ENCODE measurements at places on chromosomes 5 and 9.

DNA sequence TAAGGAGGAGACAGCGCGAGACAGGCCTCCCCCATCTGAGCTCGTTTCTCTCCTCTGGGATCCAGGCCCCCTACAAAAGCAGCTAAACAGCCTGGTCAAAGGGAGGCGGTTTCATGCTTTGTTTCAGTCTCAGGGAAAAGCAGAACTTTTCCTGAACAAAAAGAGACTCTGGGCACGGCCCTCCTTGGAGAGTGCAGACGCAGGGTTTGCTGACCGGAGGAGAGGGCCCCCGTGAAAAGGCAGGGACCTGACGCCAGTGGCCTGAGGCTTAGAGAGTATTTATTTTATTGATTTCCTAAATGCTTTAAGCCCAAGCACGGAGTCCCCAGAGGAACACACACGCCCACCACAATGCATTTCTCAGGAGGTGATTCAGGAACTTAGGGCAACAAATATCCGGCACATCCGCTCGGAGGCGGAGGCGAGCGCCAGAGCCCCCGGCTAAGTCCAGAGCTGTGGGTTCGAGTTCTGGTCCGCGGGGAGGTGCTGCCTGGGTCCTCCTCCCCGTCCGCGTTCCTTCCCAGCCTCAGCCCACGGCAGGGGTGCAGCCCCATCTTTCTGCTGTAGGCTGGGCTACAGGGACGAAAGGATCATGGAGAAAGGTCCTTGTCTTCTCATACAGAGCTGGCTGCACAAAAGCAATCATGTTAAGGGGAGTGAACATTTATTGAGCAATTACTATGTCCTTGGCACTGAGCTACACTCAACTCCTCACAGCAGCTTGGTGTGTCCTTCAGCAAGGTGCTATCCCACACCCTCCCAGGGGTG is 40.0 kb downstream of the PTGES start:
- no peaks in the 10 kb centered on the region for H3K36me3 ChIP-seq
- no peaks in the 10 kb centered on the region for H3K27me3 ChIP-seq
- no peak for DNase-seq
- H3K27ac ChIP-seq, result no peak overlapping the region

DNA sequence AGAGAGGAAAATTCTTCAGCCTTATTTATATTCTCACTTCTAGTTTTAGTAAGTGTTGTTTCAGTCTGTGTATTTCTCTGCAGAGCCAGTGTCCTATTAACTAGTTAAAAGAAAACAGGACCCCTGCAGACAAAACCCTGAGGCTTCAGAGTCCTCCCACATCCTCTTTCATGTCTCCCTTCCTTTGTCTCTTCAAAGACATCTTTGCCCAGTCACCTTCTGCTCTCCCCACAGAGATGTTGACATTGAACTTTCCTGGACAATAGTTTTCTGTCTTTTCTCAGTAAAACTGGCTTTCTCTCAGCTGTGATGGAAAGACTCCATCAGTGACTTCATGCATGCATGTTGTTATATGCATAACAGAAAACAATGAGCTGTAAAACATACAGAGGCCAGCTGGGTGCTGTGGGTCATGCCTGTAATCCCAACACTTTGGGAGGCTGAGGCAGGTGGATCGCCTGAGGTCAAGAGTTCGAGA is 20.2 kb downstream of the GRAMD2B start:
- H3K27ac ChIP-seq, result no peak overlapping the region
- no peaks in the 10 kb centered on the region for H3K4me1 ChIP-seq
- H3K36me3 ChIP-seq, result peaks cover 6% of the 10 kb centered on the region
- no peak for DNase-seq

GRCh38 chr5:100562821-100563220 is 27.6 kb downstream of the FAM174A start:
- no peak for DNase-seq
- H3K27me3 ChIP-seq, result no peaks in the 10 kb centered on the region
- H3K4me1 ChIP-seq, result no peaks in the 10 kb centered on the region

- peak overlapping the region; percentile 57 for H3K27ac ChIP-seq
- H3K36me3 ChIP-seq, result no peaks in the 10 kb centered on the region
- peaks cover 43% of the 10 kb centered on the region for H3K4me1 ChIP-seq
- H3K27me3 ChIP-seq, result no peaks in the 10 kb centered on the region
- no peak for DNase-seq
- H3K4me3 ChIP-seq, result no peak overlapping the region
Measured at GRCh38 chr5:53362521-53362941, 117.9 kb upstream of the FST start.

- H3K27ac ChIP-seq, result peak overlapping the region; percentile 83
- DNase-seq, result no peak
- peaks cover 18% of the 10 kb centered on the region for H3K4me1 ChIP-seq
- no peaks in the 10 kb centered on the region for H3K27me3 ChIP-seq
- peak overlapping the region; percentile 92 for H3K4me3 ChIP-seq
- H3K36me3 ChIP-seq, result no peaks in the 10 kb centered on the region
Measured at GRCh38 chr9:129627556-129628440, 1.8 kb downstream of the NTMT1 start.

DNA sequence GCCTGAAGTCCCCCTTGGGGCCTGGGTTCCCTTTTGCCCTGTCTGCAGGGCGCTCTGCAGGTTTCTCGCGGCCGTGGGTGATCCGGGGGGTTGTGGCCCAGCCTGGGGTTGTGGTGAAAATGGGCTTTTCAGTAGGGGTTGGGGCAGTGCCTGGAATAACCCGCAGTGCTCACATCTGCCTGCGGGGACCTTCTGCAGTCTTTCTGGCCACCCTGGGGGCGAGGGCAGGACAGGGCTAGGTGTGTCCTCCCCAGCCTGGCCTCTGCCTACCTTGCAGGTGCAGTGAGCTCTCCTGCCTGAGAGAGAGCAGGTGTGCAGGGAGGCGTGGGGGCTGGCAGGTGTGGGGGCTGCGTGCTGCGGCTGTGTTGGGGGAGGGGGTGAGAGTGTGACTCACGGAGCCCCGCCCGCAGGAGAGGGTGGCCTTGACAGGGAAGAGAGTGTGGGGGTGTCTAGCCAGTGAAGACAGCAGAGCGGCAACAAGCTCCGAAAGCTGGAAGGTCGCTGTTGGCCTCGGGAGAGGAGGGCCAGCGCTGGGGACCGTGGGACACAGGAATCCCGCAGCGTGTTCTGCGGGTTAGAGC is 131.4 kb downstream of the MRPL36 start:
- H3K36me3 ChIP-seq, result no peaks in the 10 kb centered on the region
- H3K27me3 ChIP-seq, result peaks cover 83% of the 10 kb centered on the region
- no peak overlapping the region for H3K4me3 ChIP-seq
- no peak overlapping the region for H3K27ac ChIP-seq

- H3K4me3 ChIP-seq, result no peak overlapping the region
- H3K4me1 ChIP-seq, result no peaks in the 10 kb centered on the region
- H3K36me3 ChIP-seq, result peaks cover 7% of the 10 kb centered on the region
Measured at GRCh38 chr5:39063037-39063436, 11.2 kb downstream of the RICTOR start.

GRCh38 chr5:89901983-89902382 is 507.6 kb downstream of the CETN3 start:
- no peak for DNase-seq
- no peaks in the 10 kb centered on the region for H3K36me3 ChIP-seq
- no peak overlapping the region for H3K4me3 ChIP-seq

GRCh38 chr5:97636766-97637165 is 453.7 kb upstream of the RIOK2 start:
- no peaks in the 10 kb centered on the region for H3K36me3 ChIP-seq
- no peak overlapping the region for H3K27ac ChIP-seq
- DNase-seq, result no peak
- no peaks in the 10 kb centered on the region for H3K27me3 ChIP-seq
- H3K4me3 ChIP-seq, result no peak overlapping the region
